ENCODE measurements at places on chromosomes 5 and 9. TPM values are rescaled to one million over a fixed set of nuclear protein-coding genes. Genes with fewer than 3 reads are reported as not detected.

DNA sequence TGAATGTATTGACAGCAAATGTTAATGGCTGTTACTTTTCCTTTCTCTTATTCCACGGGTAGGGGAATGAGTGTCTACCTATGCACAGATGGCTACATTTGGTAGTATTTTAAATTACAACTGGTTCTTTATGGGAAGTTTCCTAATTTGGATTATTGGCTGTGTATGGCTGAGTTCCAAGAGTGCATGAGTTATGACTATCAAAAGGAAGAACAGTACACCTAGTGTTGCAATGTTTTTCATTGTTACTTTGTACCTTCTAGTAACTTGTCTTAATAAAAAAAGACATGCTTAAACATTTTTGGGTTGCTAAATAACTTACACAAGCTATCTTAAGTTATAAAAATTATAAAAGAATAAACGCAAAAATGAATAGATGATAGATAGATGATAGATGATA lies 35.8 kb upstream of the MAMDC2 start:
- DNase-seq: no peak

DNA sequence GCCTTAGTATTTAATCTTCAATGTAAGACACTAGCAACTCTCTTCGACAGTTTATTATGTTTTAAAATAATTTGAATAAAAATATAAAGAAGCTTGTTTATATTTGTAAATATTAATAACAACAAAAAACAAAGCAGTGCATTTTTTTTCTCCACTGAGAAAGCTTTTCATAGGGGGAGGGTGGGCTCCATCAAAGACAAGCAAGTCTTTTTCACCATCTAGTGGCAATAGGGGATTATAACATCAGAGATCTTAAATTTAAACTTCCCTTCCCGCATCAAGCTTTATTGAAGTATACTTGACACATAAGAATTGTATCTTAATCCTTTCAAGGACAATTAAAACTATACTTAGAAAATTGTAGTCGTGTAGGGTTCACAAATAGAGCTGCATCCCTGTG lies 9.3 kb upstream of the OR13F1 start:
- DNase-seq: no peak

SOX30 gene
- polyA plus RNA-seq: 0.18 TPM

DNA sequence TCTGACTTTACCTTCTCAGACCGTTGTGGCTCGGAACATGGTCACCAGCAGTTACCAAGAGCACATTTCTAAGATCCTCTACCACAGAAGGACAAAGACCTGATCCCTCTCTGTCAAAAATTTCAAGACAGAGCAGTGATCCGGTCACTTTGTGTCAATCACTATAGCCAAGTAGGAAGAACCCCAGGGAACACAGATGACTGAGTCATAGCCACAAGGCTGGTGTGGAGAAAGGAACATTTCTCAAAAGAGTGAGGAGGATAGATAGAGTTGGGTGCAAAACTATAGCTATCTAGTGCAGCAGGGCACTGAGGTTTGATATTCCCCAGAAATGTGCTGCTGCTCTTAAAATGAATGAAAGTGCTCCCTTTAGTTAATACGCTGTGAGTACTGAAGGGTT lies 130.7 kb upstream of the SMIM23 start:
- DNase-seq: no peak

PCDHB6 gene
- 3.0 TPM for polyA plus RNA-seq

- no peak for DNase-seq
These were observed 424.1 kb upstream of the KIF2A start for GRCh38 chr5:61881821-61882487.

DNA sequence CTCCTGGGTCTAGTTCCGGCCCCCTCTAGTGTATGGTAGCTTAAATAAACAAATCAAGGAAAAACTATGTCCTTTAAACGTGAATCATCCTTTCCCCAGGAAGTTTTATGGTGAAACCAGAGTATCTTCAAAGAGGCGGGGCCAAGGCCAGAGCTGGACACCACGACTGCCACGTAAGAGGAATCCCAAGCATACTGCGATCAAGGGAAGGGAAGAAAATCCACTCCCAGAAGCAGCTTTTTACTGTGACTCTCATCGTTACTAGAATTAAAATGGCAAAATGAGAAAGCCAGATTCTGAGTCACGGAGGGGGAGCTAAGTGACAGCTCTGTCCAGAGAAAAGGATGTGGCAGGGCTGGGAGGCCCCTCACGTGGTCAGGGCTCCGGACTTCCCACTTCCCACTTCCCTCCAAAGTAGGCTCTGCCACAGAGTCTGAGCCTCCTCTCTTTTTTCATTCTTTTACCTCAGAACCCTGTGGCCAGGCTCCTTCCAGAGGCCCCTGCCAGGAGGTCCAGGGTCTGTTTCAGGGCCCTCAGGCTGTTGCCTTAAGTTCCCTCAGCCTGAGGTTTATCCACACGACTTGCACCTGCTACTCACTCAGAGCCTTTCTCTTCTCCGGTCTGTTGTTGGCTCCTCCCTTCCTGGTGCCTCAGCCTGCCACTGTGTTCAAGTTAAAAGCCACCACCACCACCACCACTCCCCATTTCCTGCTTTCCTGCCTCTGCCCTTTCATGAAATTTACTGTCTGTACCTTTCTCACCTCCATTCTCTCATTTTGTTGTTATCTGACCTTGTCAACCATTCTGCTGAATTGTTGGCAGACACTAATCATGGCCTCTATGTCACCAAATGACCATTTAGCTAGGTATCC lies 1.4 kb upstream of the GLRX start:
- no peak for DNase-seq

- no peak for DNase-seq
These were observed 36.8 kb upstream of the TJP2 start for GRCh38 chr9:69137311-69137710.

DNA sequence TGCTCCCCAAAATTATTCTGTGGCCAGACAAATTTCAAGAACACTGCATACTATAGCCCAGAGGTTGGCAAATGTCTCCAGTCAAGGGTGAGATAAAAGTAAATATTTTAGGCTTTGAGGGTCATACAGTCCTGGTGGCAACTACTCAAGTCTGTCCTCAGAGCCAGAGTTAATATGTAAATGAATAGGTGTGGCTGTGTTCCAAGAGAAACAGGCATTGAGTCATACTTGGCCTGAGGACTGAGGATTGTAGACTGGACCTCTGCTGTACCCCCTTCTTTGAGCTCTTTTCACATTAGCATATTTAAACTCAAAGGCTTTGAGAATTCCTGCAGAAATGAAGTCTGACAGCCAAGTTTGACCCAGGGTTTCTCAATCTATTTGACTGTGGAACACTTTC lies 129.2 kb upstream of the PTCH1 start:
- DNase-seq: no peak

DNA sequence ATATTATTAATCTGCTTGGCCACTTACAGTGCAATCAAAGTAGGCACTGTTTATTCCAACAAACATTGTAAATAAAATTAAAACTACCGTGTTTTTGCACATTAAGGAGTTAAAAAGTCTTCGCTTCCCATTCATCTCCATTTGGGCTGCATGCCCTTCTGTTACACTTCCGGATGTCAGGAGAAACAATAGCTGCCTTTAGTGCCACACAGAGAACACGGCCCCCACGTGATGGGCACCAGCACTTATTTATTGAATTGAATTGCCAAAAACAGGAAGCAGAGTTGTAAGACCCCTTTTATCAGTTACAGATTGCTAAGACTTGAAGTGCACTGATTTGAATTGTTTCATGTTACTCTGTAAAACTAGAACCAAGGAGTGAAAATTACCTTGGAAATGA lies 80.4 kb downstream of the LHFPL2 start:
- DNase-seq: no peak

FREM1 gene
- polyA plus RNA-seq: 101 TPM

- DNase-seq: no peak
These were observed 316.2 kb upstream of the HAPLN1 start for GRCh38 chr5:84036842-84037241.

GRCh38 chr9:135551031-135551430 lies 5.1 kb downstream of the OBP2A start:
- DNase-seq: no peak

GRCh38 chr9:134146774-134147493 lies 11.1 kb downstream of the WDR5 start:
- DNase-seq: no peak

DNA sequence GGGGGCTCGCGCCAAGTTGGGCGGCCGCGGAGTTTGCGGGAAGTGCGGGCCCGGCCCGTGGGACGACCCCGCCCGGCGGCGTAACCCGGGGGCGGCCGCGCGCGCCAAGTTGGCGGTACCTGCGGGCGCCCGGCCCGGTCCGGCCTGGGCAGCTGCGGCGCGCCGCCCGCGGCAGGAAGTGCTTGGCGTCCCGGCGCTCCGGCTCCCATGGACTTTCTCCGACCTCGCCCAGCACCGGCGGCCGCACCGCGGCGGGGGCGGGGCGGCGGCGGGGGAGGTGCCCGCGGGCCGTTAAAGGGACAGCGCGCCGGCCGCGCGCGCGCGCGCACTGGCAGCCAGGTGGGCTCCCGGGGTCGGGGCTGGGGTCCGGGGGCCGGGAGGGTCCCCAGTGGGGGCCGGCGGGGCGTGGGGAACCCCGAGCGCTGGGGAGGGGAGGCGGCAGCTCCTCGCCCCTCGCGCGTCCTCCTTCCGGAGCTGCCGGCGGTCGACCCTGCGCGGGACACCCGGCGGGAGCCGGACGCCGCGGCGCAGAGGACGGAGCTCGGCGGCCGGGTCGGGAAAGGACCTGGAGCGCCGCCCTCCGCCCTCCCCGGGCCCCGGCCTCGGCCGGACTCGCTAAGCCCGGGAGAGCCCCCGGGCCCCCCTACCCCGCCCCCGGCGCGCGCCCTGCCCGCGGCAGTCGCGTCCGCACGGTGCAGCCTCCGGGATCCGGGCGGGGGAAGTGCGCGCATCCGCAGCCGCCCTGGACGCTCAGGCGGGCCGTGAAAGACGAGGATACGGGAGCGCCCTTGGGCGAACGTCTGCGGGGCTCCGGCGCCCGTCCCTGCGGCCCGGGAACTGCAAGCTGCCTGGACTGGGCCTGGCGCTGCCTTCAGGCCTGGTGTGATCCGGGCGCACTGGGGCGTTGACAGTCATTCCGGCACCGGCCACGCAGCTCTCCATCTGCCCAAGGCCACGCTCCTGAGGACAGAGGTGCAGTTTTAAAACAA lies at the start of gene NACC2:
TSS of gene NACC2 (minus strand) at position 220 of the 989 bp plus-strand sequence. CDS start 44,768 bp downstream, outside the sequence.
- DNase-seq: no peak

- no peak for DNase-seq
These were observed 32.5 kb upstream of the SNAPC3 start for GRCh38 chr9:15390201-15390600.

GRCh38 chr5:24606971-24607370 lies 37.8 kb downstream of the CDH10 start:
- DNase-seq: no peak

GRCh38 chr9:35651956-35652828 lies 1.5 kb upstream of the SIT1 start:
- DNase-seq: no peak
